ENCODE measurements at places on chromosomes 3 and 15.

- DNase-seq: no peak
These were observed 49.5 kb downstream of the SMAD6 start for GRCh38 chr15:66751579-66751978.

- peak; percentile 66 for DNase-seq
These were observed 151.8 kb upstream of the DPH6 start for GRCh38 chr15:35697549-35698299.

DNA sequence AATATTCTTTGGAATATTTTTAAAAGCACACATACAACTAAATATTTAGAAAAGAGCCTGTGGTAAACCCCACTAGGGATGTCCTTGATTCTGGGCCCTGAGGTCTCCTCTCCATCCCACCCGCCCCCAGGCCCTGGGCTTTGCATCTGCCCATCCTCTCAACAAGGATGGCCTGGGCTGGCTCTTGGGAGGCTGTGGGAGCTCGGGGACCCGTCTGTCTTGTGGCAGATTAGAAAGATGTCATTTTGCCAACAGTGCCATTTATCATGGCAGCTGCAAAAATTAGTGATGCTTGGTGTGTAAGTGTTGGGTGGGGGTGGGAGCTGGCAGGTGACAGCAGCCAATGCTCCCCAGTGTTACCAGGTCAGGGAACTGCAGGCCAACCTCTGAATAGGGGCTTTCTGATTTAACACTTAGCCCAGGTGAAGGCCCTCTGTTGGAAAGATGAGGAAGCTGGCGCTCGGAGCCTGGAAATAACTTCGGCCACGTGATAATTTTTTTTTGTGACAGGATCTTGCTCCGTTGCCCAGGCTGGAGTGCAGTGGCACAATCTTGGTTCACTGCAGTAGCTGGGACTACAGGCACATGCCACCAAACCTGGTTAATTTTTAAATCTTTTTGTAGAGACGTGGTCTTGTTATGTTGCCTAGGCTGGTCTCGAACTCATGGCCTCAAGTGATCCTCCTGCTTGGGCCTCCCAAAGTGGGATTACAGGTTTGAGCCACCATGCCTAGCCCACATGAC is 16.9 kb upstream of the CSPG4 start:
- DNase-seq: no peak

GRCh38 chr3:66144568-66145407 is 76.0 kb upstream of the SLC25A26 start:
- no peak for DNase-seq

DNA sequence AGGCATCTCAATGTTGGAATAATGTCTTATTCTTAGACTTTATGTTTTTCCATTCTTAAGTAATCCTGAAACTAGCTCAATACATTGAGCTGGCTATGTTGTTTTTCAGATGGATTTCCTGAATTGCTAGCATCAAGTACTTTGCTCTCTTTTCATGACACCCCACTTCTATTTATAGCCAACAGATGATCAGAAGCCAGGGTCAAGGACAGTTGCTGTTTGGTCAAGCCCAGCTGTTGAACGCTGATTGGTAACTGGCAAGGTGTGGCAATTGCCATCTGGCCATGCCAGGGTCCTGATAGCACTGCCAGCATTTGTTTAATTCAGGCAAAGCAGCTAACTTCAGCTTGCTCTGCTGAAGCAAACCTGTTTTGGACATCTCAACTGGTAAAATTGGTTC is 46.2 kb upstream of the PLCL2 start:
- DNase-seq: no peak

- DNase-seq: no peak
These were observed 131.1 kb downstream of the ADAMTSL3 start for GRCh38 chr15:83784975-83785374.

DNA sequence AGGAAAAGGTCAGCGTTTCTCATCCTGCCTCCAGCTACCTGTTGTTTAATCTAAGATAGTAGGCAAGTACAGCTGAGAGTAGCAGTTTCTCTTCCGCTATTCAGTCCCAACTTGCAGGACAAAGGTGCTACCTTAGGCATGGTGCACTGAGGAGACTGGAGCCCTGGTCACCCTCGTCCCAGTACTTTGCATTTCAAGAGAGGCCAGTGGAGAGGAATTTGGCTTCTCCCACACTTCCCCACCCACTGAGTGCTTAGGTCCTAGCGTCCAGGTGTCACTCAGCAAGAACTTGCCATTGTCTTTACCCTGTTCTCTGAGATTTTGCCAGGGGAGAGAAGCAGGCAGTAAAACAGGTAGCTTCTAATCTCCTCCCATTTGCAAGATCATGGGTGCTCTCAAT is 12.5 kb upstream of the RPN1 start:
- DNase-seq: no peak

GRCh38 chr15:94441760-94442159 is 210.4 kb downstream of the MCTP2 start:
- DNase-seq: no peak

DNA sequence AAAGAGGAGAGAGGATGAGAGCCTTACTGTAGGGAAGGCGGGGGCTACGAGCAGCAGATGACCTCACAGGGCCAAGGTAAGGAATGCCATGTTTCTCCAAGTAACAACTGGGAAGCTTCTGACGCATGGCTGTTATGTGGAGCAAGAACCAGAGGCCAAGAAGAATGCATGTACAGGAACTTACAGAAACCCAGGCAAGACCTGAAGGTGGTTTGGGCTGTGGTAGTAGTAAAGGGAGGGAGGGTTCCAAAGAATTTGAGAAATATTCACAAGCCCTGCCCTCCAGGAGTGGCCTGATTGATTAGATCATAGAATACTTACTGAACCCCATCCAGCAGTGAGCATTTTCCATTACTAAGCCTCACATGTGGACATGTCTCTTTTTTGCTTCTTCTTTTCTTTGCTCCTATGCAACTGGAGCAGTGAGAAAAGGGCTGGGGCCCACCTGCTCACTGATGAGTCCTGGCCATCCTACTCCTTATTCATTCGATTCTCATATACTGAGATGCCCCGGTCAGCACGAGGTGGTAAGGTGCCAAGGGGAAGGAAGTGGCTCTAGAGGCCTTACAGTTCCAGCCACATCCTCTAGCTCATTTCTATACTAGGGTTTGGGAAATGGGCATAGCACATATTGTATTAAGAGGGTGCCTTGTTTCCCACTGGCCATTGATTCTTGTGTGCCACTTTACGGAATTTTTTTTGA is 8.3 kb upstream of the SLC12A8 start:
- DNase-seq: no peak

DNA sequence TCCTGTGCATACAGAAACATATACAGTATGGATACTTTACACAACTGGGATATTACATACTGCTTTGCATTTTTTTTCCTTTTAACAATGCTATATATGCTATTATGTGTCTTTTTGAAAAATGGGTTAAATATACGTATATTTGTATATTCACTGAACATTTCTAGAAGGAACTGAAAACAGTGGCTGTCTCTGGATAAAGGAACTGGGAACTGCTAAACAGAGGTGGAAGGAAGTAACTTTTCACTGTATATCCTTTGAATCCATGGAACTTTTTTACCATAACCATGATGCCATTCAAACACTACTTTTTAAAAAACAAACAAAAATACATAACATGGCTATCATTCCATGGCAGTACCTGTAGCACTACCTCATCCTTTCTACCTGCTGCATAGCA is 1.8 kb downstream of the MTFMT start:
- DNase-seq: no peak

- DNase-seq: no peak
These were observed 79.8 kb upstream of the FNDC3B start for GRCh38 chr3:171959532-171960089.

DNA sequence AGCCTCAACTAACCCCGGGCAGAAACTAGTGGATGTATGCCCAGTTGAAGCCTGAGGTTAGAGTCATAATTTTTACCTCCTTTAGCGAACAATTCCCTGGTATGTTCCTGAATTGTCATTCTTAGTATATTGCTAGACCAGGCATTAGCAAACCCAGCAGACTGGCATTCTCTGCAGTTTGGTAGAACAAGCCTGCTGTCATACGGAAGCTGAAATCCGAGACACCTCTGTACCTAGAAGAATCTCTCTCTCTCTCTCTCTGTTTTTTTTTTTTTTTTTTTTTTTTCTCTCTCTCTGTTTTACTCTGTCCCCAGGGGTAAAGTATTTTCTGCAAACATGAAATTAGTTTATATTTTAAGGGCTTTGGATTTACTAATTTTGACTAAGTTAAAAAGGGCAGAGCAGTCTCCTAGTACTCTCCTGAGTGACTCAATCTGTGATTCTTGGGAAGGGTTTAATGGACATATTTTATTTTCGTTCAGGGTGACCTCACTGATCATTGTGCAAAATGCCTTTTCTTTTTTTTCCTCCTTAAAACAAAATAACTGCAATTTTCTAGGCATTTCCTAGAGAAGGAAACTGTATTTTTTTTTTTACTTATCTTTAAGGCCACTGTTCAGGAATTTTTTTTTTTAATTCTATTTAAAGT is 133.6 kb upstream of the ICE2 start:
- no peak for DNase-seq

GRCh38 chr3:66504850-66505641 is 4.2 kb upstream of the LRIG1 start:
- DNase-seq: no peak

DNA sequence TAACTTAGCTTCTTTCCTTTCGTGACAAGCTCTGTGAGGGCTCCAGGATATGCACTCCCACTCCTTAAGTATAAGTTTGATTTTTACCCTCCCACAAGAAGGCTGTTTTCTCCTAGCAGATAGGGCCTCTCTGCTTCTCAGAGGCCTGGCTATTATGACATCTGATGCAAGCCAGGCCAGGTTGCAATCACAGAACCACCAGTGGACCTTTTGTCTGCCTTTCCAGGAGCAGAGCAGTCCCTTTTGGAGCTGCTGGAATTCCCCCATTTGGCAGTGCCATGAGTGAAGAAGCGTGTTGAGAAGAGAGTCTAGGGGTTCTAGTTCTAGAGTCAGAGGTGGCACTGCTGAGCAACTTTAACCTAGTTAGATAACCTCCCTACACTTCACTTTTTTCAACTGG is 1004.3 kb upstream of the SEMA6D start:
- no peak for DNase-seq

DNA sequence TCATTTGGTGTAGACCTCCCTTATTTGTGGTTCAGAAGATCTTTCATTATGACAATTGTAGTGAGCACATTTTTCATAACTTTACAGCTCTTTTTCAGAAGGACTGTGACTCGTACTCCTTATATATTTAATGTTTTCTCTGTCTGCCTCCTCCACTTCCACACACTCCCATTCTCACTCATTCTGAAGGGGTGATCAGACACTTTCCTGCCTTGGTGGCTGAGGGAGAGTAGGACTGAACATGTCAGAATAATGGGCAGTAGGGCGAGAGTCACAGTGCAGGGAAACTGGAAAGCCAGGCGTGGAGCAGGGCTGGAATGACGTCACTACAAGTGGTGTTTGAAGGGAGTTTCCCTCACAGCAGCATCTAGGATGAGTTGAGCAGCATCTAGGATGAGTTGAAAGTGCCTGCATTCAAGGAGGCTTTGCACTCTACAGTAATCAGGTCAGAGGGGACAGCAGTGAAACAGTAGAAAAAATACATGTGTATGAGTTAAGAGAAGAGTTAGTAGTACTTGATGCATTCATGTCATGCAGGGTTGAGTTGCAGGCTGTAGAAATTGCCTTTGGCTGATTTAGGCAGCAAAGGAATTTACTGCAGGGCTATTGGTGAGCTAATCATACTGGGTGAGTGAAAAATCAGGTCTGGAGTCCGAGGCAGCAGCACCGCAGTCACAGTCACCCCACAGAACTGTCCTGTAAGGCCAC is 36.3 kb upstream of the FBXL22 start:
- DNase-seq: no peak

DNA sequence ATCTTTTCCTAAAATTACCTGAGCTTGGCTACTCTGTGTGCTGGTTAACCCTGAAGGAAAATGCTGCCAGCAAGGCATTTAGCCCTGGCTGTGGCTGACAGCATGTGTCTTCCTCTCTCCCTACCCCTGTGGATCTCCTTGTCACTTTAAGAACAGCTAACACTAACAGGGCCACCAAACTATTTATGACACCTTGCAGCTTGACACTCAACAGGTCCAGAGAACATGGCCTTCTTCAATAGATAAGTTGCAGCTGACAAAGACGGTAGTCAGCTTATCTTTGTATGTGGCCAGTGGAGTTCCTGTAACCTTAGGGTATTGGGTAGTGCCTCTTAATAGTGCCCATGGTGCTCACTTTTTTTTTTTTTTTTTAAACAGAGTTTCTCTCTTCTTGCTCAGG is 32.0 kb upstream of the COPB2 start:
- DNase-seq: no peak

- DNase-seq: no peak
These were observed 279.0 kb downstream of the LPP start for GRCh38 chr3:188432802-188433520.

DNA sequence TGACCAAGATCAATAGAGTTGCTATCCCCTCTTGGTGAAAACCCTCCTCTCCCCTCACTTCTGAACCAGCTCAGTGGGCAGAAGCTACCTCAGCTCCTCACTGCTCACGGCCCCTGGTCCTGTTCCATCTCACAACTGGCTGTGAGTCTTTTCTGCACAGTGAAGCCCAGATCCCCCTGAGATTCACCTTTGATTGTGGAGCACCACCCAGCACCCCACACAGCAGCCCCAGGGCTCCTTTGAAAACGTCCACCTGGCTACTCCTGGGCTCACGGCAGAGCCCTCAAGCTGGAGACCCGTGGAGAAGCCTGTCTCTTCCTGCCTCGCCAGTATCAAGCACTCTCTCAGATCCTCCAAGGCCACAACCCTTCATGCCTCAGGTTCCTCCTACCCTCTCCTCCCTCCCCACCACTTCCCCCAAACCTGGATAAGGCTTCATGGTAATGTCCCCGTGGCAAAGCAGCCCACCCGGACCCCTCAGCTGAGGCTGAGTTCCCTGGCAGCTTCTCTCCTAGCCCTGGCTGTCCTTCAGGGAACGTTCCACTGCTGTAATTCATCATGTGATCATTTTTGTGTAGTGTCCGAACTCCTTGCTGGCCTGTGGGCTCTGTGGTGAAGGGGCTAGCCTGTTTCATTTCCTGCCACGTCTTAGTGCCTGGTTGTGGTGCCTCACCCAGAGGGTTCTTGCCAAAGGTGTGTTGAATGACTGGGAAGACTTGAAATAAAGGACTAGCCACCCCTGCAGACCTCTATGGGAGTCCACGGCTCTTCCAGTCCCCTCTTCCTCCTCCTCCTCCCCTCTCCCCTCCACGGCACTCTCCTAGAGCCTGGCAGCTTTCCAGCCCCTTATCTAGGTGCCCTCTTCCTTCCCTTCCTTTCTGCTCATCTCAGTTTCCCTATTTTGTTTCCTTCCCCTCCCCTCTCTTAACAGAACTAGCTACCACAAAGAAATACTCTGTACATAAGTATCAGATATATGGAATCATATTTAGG is 44.5 kb downstream of the KY start:
- DNase-seq: no peak

GRCh38 chr3:65048151-65048550 is 360.4 kb upstream of the ADAMTS9 start:
- DNase-seq: no peak

DNA sequence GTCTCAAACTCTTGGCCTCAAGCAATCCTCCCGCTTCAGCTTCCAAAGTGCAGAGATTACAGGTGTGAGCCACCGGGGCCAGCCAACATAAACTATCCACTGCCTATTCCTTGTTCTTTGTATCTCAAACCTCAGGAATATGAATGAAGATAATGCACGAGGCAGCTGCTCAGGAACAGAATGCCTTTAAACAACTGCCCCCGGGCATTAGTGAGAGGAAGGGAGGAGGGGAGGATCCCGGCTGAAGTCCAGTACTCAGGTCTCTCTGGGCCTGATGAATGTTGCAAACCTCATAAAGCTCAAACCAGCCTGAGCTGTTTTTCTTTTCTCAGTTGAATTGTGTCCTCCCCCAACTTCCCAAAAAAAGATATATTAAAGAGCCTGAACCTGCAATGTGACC is 26.9 kb upstream of the MTMR14 start:
- no peak for DNase-seq

GRCh38 chr3:36600404-36600803 is 163.9 kb downstream of the DCLK3 start:
- no peak for DNase-seq

GRCh38 chr3:159850481-159850880 is 138.2 kb upstream of the IL12A start:
- DNase-seq: no peak

Data from H4 (cell line).